ENCODE measurements at places on chromosomes 6 and 20.

- DNase-seq = no peak
Measured at GRCh38 chr6:34559651-34560365, 3.7 kb upstream of the SPDEF start.

DNA sequence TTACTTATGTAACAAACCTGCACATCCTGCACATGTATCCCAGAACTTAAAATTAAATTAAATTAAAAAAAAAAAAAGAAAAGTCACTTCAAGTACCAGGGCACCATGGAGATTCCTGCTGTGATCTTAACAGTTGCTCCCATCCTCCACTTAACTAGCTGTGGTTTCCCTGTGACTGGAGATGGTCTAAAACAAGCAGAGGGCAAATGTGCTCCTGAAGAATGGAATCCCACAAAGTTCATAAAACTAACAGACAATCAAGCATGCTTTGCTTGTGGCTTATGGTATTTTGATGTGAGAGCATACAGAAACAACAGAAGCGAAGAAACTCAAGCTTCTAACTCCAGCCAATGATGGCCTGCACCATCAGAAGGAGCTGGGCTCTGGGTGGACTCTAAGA lies 153.6 kb upstream of the KCNK16 start:
- no peak for DNase-seq

DNA sequence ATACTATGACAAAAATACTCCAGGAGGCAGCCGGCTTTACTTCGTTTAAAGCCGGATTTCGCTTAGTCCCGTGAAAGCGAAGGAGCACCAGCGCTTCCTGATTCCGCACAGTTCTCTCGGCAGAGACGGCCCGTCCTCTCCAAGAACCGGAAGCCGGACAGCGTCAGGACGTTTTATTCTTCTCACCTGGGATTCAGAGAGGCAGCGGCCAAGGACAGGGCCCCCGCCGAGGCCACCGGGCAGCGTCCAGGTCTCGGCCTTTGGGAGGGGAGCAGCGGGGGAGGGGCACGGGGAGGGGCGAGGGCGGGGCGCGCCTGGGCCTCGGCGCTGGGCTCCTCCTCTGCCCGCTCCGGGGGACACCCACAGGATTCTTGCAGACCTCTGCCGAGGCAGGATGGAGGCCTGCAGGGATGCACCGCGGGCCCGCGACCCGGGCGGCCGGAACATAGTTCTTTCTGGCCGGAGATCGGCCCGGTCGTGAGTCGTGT lies 2.8 kb upstream of the DIDO1 start:
- peak; percentile 71 for DNase-seq

GRCh38 chr20:3163099-3164042 lies 3.7 kb upstream of the FASTKD5 start:
- DNase-seq = no peak

GRCh38 chr6:3376893-3377535 lies 79.8 kb downstream of the SLC22A23 start:
- no peak for DNase-seq

DNA sequence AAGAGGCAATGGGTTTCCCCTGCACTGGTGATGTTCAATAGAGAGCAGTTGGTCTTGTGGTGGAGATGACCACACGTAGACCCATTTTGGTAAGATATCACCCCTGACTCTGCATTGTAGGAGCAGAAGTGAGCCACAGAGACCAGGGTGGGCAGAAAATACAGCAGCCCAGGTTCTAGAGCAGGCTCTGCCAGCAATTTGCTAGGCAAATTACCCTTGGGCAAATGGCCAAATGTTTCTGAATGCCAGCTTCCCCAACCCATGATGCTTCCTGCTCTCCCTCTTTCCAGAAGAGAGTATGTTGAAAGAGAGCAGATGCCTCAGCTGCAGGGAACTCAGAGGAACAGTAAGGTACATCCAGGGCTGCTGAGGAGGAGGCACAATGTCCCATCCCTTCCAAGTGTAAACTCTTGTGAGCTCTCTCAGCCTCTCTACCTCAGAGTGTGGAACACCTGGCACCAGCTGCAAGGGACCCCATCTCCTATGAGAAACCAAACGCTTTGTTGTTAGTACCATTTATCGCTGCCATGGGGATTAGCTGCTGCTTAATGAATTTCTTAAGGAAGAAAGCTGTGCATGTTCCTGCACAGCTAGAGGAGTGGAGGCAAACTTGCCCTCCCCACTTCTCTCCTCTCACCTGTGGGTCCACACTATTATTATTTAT lies 317.5 kb upstream of the MOCS1 start:
- DNase-seq = no peak

DNA sequence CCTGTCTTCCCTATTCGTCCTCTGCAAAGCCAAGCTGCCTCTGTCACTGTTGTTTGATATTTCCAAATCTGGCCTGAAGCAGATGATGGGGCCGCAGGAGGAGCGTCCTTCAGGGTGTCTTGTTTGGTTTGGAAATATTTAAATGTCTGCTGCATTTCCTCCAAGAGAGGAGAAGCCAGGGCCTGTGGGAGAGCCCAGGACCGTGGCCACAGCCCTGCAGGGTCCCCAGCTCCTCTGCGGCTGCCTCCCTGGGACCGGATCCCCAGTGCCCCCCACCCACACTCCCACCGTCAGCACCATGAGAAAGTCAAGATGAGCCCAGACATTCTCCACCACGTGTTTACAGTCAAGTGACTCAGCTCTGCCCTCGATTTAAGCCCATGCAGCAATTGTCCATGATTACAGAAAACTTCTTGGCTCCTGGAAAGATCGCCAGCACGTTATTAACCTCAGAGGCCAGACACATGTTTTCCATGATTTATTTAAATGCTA lies 18.2 kb downstream of the FOXF2 start:
- DNase-seq = no peak

DNA sequence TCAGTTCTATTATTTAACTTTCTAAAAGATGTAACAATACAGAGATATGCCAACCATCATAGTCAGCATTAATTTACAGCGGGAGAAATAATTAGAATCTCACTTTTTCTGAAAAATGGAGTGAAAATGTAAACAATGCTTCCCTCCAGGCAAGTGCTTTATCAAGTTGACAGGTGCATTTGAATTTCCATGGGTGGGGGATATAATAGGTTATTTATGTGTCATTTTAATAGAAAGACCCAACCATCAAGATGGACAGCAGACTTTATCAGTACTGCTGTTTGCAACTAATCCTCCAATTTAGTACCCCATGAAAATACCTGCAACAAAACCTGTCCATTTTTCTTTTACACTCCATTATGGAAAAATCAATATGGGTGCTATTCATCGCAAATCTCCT lies 780.1 kb downstream of the TFAP2A start:
- no peak for DNase-seq

DNA sequence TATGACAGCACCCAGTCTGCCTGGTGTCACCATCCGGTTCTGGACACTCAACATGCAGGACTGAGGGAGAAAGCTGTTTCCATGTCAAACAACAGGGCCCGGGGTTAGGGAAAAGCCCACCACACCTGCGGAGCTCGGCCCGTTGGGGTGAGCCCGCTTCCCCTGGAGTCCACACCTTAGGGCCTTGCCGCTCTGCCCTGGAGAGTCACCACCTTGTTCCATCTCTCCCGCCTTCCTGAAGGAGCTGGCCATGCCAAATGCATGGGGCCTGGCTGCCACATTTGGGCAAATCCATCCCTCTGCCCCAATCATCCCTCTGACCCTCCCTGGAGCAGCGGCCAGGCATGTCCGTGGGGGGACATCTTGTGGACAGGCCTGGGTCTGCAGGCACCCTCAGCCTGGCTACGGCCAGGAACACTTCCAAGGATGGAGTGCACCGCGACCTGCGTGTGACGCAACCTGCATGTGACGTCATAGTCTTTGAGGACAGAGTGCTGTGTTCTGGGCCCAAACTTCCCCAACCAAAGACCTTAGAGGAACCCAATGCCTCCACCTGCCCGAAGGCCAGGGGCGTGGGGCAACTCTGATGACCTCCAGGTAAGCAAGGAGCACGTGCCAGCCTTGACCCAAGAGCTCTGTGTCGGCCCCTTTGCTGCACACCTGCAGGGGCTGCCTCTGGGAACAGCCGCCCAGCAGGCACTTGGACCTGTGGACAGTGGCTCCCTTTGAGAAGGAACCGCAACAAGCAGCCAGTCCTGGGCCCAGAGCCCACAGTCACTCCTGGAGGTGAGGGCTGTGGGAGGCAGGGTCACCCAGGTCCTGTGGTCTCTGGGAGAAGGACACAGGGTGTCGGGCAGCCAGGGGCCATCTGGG lies 1.7 kb downstream of the CABLES2 start:
- no peak for DNase-seq

- DNase-seq = no peak
Measured at GRCh38 chr6:157552820-157553485, 172.0 kb downstream of the ZDHHC14 start.

DNA sequence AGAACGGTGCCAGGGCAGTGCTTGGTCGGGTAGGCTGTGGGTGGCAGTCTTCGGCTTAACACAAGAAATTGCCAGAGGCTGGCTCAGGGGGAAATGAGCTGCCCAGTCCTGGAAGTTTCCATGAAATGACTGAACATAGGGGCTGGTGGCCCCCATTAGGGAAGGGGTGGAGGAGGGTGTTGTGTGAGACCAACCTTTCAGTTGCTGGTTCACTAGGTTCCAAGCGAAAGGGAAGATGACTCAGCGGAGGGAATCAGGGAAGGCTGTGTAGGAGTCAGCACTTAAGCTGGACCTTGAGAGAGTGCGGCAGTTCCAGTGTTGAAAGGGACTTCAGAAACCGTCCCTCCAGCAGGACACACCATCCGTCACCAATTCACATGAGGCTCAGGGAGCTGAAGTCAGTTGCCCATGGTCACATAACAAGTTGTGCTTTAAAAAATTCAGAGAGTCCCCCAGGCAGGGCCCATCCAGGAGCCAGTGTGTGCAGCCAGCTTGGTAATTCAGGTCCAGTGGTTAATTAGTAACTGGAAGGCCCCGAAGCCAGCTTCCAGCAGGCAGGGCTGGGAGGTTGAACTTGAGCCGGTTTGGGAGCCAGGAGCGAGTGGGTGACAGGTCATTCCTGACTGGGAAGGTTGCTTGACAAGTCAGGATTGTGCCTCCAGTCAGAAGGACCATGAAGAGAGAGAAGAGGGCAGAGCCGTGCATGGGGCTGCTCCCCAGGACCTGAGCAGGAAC lies at the start of gene SGK2:
Gene SGK2 (plus strand): TSS at position 616 of the 735 bp plus-strand sequence. CDS start 7,469 bp downstream, outside the sequence.
- DNase-seq = no peak

DNA sequence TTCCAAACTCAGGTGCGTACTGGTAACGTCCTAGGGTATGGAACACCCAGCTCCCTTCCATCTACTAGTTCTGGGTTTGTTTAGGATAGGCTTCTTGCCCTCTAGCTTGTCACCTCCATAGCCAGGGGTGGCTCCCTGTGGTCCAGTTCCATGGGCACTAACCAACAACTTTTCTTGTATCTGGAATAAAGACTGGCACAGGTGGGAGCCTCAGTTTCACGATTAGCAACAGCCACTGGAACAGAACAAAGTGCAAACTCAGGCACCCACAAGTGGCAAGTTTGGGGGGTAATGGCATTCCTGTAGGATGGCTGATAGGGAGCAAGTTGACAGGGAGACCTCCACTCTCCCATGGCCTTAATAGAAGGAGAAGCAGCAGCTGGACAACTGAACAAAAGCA lies 5.6 kb upstream of the APMAP start:
- DNase-seq = no peak

DNA sequence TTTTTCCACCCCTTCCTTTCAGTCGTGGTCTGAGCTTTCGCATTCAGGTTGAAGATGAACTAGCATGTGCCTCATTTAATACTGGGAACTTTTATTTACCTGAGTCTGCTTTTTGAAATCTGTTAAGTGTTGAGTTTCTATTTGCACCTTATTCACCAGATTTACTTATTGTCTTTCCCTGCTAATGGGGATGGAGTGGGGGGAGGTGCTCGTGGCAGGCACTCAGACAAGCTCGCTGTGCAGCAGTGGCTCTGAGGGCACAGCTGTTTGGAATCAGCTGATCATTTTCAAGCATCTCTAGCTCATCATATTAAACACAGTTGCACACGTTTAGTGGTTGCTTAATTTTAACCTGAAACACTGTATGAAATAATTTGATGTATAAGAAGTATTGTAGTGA lies 35.6 kb downstream of the UTRN start:
- DNase-seq = no peak

DNA sequence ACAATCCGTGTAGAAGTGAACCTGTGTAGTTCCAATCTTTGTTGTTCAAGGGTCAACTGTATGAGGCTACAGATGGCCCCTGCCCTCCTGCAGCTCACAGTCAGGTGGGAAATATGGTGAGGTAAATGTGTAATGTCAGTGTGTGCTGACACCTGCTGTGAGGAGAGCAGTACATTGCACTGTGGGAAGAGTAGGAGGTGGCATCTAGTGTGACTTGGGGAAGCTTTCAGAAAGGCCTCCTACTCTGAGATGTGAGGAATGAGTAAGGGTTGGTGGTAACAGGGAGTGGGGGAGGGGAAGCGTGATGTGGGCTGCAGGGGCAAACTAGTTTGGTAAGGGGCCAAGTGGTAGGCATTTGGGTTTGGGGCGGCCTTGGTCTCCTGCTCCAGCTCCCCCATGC lies 188.8 kb downstream of the FARS2 start:
- DNase-seq = no peak

- peak; percentile 69 for DNase-seq
Measured at GRCh38 chr6:24583463-24584381, 62.3 kb downstream of the KIAA0319 start.

DNA sequence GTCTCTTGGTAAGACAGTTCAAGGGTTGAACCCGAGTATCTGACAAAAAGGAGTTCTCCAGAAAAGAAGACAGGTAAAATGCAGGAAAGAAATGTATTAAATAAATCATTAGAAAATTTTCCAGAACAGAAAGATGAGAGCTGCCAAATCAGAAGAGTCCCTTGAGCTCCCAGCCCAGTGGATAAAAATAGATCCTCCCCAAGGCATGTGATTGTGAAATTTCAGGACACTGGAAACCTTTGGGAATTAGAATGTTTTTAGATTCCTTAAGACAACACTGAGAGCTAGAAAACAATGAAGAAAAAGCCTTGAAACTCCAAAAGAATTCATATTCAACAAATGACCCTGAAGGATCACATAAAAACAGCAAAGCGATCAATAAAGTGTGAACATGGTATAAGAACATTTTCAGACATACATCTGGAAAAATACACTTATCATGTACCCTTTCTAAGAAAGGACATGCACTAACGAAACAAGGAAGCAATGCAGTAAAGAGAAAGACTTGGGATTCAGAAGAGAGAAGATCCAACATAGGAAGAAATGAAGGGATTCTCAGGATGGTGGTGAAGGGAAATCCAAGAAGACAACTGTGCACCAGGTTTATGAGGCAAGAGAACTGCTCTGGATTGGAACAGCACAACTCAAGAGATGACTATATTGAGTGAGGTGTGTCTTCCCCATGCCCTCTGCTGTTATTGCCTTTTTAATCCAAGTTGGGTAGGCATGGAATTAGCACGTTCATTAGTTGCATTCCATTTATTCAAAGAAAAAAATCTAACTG lies 390.4 kb downstream of the SYNE1 start:
- no peak for DNase-seq

- DNase-seq = no peak
Measured at GRCh38 chr20:58575776-58576602, 60.8 kb upstream of the APCDD1L start.
